ENCODE measurements at places on chromosomes 12 and 14. TPM values are rescaled to one million over a fixed set of nuclear protein-coding genes. Genes with fewer than 3 reads are reported as not detected.

- H3K36me3 ChIP-seq: no peaks in the 10 kb centered on the region
- no peak for DNase-seq
- no peaks in the 10 kb centered on the region for H3K27me3 ChIP-seq
- H3K27ac ChIP-seq: no peak overlapping the region
- H3K4me3 ChIP-seq: no peak overlapping the region
Observed at GRCh38 chr14:52596861-52597260, 44.2 kb downstream of the GPR137C start.

DNA sequence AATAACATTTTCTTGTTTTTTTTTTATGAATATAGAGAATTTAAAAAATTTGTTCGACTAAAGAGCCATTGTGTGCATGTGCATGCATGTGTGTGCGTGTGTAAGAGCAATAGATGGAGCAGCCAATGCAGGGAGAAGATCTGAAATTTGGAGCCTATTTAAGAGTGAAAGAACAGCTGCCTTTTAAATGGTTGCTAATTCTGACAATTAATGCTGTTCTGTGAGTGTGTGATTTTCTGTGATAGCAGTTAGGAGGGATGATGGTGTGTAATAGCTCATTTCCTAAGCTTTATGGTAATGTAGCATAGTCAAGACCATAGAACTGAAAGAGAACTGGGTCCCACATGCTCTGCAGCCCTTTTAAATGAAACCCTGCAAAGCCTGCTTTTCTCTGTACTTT, 137.9 kb downstream of the NRXN3 start:
- H3K4me3 ChIP-seq: no peak overlapping the region
- no peaks in the 10 kb centered on the region for H3K4me1 ChIP-seq
- H3K27me3 ChIP-seq: no peaks in the 10 kb centered on the region
- DNase-seq: no peak
- no peaks in the 10 kb centered on the region for H3K36me3 ChIP-seq

GRCh38 chr14:85187521-85187920, 342.4 kb upstream of the FLRT2 start:
- DNase-seq: no peak
- no peaks in the 10 kb centered on the region for H3K4me1 ChIP-seq
- H3K4me3 ChIP-seq: no peak overlapping the region

DNA sequence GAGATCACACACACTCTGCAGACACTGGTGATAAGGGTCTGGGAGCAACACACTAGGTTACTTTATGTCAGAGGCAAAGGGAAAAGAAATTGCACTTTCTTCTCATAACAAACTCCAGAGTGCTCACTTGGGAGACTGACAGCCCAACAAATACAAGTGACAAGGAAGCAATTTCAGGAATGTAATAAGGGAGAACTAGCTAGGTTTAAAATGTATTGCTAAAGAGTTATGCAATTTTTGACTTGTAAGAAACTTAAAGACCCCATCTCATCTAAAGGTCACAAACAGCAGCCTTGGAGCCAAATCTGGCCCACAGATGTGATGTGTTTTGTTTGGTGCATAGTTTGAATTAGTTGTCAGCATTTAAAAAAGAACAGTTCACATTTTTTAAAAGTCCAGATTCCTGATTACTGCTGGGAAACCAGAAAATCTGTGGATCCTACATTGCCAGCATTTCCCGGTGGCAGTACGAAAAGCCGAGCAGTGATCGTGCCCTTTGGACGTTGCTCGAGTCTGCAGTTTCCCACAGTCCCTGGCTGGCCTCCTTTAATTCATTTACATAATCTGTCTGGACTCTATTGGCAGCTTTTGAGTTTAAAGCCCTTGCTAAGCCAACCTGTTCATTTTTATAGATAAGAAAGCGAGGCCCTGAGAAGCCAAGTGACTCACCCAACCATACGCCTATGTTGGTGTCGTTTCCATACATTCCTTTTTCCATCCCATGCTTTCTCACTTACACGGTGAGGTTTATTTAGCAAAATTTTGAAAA, 42.0 kb upstream of the ETV6 start:
- peak overlapping the region; percentile 52 for H3K27ac ChIP-seq
- H3K36me3 ChIP-seq: no peaks in the 10 kb centered on the region
- peak; percentile 79 for DNase-seq
- peaks cover 12% of the 10 kb centered on the region for H3K4me1 ChIP-seq
- no peaks in the 10 kb centered on the region for H3K27me3 ChIP-seq

- no peak overlapping the region for H3K4me3 ChIP-seq
- no peaks in the 10 kb centered on the region for H3K36me3 ChIP-seq
- H3K4me1 ChIP-seq: peaks cover 2% of the 10 kb centered on the region
- no peak for DNase-seq
Observed at GRCh38 chr12:109330282-109331230, 17.1 kb upstream of the MYO1H start.

SERPINA10 gene
- total RNA-seq: 23.0 TPM
